Posterior cingulate gyrus (tissue), 11 donors: ENCODE measurements at places on chromosomes 11 and 22.
A peak's percentile ranks its signal among the peaks of the same experiment; 100 is the strongest.

GRCh38 chr22:40215266-40215665, 37.5 kb downstream of the TNRC6B start:
- DNase-seq, result peak; percentile 21

DNA sequence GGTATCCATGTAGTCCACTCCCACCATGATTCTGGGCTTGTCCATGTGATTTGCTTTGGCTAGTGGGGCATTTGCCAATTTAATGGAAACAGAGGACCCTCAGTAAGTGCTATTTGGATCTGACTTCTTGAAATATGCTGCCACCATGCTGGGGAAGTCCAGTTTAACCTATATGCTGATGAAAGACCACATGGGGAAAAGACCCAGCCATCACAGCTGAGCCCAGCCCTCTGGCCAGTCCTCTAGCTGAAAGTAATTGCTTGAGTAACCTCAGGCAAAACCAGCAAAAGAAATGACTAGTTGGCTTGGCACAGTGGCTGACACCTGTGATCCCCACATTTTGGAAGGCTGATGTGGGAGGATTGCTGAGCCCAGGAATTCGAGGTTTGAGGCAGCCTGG, 61.5 kb downstream of the ATG16L2 start:
- DNase-seq, result no peak

GRCh38 chr22:24455751-24456426, 28.5 kb downstream of the ADORA2A start:
- no peak for DNase-seq

DNA sequence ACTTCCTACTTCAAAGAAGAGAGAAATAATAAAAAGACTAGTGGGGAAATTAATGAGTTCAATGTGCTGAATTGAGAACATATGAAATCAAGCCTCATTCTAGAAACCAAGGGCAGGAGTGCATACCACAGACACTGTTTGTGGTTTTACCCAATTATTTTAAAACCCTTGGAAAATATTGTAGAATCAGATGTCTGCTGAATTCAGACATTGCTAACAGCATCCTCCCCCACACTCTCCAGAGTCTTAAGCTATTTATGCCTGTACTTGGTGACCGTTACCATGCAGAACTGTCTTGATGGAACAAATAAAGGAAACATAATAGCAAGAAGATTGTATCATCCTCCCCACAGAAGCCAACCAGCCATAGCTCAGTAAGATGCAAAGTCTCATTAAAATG, 850.1 kb downstream of the NTM start:
- no peak for DNase-seq

- DNase-seq, result no peak
These were observed 35.1 kb downstream of the CAPN1 start for GRCh38 chr11:65216830-65217229.

DNA sequence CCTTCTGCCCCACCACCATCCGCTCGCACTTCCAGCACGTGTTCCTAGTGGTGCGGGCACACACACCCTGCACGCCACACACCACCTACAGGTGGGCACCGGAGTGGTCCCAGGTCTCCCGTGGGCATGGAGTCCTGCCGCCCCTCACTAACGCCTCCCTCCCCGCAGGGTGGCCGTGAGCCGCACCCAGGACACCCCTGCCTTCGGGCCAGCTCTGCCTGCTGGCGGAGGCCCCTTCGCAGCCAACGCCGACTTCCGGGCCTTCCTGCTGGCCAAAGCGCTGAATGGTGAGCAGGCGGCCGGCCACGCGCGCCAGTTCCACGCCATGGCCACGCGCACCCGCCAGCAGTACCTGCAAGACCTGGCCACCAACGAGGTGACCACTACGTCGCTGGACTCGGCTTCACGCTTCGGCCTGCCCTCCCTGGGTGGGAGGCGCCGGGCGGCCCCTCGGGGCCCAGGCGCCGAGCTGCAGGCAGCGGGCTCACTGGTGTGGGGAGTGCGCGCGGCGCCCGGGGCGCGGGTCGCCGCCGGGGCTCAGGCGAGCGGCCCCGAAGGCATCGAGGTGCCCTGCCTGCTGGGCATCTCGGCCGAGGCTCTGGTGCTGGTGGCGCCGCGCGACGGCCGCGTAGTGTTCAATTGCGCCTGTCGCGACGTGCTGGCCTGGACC, 8.5 kb downstream of the SIPA1 start:
- no peak for DNase-seq

GRCh38 chr11:96234866-96235441, 108.0 kb downstream of the MAML2 start:
- DNase-seq, result no peak

GRCh38 chr11:27698872-27699241, 1.4 kb downstream of the BDNF start:
- DNase-seq, result no peak

GRCh38 chr11:126166413-126166812, 45.0 kb downstream of the RPUSD4 start:
- DNase-seq, result no peak

GRCh38 chr22:45529105-45529504, 26.4 kb downstream of the FBLN1 start:
- no peak for DNase-seq

DNA sequence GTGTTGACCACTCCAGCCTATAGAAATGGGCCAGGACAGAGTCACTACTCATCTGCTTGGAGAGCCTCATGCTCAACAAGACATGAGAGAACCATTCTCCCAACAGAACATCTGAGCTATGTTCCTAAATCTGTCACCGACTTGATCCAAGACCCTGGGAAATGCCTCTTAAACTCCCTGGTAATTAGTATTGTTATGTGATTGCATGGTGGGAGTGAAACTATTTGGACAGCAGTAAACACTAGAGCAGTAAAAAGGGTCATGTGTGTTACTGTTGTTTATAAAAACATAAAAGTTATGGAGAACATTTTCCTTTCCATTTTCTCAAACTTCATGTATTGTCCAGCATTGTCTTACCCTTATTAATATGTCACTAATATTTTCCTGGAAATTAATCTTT, 369.8 kb upstream of the FAT3 start:
- no peak for DNase-seq
